ENCODE measurements at places on chromosomes 11 and 22.

DNA sequence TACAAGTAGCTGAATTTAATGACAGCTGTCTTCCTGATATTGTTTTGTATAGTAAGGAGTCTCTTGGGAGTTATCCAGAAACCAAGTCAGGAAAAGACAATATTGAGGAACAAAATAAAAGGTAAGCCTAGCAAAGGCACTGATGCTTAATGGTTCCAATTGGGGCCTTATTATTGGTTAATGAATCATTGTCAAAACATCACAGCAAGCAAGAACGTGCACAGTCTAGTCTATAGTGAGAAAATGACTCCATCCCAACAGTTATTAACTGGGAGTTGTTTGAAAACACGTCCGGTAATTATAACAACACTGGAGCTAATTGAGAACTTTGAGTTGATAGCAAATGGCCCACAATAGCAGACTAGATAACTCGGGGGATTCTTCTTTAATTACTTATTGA lies 17.7 kb downstream of the BSX start:
- DNase-seq = no peak

DNA sequence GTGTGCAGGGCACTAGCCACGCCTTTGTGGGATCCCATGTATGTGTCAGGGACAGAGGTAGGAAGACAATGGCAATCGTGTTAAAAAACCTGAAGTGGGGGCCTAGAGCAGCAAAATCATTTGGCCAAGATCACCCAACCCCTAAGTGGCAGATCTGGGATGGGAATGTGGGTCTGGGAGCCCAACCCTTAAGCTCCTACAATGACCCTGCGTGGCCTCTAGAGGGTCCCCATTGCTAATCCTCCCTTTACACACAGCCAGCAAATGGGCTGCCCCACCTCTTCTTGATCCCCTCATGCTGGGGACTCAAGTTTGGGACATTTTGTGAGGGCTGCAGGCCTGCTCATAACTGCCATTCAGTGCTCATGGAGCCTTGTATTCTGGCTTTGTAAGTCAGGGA lies 73.2 kb upstream of the SUSD2 start:
- no peak for DNase-seq

DNA sequence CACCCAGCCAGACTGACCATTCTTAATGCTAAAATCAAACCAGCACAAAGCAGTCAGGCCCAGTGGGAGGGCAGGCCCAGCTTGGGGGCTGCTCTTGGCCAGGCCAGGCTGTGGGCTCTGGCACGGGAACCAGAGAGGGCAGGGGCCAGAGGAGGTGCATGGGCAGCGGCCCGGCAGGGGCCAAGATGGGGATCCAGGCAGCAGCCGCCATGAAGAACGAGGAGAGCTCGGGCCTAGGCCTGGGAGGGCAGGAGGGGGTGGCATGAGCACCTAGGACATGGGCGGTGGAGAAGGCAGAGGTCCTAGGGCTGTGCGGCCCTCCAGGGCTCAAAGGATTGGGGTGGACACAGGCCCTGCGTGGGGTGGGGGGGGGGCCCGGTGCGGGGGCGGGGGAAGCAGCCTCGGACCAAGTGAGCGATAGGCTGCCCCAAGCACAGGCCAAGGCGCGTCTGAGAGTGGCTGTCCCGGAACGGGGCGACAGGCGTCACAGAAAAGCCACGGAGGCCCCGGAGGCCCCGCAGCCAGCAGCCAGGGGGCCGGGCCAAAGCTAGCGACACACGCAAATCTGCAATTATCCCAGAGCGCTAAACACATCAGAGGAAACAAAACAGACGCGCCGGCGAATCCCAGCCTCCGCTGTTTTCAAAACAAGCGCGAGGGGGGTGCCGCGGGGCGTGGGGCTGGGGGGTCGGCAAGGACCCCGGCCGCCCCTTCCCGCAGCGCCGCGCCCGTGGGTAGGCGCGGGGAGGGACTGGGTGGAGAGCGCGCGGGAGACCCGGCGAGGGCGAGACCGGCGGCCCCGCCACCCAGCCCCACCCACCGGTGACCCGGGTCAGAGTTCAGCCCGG lies 8.3 kb downstream of the PLXNB2 start:
- DNase-seq = peak; percentile 53

- DNase-seq = no peak
Observed at GRCh38 chr11:125166764-125167291, 2.3 kb downstream of the PKNOX2 start.

DNA sequence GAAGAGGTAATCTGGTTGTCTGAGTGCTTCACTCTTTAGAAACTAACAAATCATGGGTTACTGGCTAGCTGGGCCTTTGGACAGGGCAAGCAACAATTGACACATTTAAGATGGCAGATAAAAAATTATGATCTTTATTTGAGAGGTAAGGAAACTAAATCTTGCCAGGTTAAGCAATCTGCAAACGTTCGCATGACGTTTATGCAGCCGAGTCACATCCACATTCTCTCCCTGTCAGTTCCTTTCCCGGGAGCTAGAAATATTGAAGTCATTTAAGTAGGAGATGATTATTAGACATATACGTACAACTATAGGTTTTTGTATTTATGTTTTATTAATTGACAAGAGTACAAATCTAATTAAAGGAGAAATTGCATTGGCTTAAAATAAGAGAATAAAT lies 57.4 kb upstream of the RCN1 start:
- no peak for DNase-seq

DNA sequence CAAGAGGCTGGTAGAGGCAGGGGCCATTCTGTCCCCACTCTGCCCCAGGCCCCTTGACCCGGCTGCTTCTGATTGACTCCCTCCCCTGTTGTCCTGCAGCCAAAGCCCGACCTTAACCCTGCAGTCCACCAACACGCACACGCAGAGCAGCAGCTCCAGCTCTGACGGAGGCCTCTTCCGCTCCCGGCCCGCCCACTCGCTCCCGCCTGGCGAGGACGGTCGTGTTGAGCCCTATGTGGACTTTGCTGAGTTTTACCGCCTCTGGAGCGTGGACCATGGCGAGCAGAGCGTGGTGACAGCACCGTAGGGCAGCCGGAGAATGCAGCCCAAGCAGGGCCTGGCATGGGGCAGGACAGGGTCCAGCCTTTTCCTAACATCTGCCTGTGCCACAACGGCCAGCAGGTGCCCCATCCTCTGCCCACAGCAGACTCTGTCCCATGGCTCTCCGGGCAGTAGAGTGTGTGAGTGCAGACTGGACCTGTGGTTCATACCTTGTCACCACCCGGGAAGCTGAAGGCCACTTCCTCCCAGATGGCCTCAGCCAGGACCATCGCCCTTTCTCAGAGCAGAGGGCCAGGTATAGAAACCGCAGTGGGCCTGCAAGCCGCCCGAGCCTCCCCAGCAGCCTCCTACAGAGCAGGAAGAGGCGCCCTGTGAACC lies 26.8 kb upstream of the MGAT3 start:
- no peak for DNase-seq

DNA sequence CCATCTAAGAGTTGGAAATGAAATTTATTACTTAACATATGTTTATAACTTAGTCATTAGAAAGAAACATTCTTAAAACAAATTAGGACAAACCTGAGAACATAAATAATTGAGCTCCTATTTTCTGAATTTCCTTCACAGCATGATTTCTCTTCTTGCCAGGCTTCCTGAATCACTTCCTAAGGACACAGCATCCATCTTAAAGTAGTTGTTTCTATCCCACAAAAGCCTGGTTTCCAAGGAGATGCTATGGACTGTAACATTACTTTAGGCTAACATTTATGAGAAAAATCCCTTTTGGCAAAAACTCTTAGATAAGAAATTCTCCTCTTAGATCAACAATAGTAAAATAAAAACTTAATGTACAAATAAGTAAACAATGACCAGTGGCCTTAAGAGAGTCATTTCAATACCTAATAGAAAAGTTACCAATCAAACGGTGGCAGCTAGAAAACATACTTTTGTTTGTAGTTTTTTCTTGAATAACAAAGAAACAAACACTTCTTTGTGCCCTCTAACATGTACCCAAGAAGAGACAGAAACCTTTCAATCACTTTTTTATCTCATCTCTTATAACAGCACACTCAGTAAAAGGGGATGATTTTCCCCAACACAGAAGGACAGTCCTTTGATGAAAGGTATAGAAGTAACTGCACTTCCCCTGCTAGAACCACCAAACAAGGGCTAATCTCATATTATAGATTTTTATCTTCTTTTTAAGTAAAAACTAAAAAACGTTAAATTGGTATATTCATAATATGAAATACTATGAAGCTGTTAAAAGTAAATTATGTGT lies 74.5 kb downstream of the TTC28 start:
- DNase-seq = no peak

DNA sequence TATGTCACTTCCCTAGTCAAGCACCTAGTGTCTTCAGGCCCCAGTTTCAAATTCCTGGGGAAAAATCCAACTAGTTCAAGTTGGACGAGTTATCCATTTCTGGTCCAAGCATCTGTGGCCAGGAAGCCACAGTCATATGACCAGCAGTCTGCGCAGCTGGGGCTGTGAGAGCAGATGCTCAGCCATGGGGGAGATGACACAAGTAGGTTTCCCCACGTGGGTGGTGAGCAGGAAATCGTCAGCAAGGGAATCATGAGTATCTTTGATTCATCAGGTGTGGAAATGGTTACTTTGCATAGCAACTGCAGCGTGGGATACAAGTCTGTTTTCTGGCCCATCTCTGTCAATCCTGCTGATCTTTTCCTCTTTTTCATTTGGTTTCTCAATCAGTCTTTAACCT lies 185.3 kb downstream of the C11orf91 start:
- no peak for DNase-seq

DNA sequence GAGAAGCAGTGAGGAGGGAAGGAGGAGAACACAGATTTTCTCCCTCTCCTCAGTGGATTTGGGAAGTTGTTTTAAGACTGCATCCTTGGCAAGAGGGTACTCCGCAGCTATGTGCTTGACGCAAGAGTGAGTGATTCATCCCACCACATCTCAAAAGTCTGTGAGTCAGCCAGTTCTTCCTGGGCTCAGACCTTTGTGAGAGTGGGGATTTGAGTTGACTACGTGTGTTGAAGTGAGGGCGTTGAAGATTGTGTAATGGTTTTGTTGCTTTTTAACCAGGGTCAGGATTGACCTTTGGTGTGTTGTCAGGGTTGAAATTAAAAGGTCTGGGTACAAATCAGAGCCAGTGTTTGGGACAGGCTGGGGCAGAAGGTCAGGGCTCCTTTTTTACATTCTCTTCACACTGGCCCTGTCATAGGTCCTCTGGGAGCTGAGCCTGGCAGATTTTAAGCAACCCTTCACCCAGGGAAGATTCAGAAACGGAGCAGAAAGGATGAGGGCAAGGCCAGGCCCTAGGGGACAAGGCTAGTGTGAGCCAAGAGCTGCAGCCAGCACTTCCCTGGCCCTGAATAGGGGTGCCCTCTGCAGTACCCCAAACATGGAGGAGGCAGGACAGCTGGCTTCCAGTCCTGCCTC lies 4.2 kb upstream of the C11orf86 start:
- peak; percentile 82 for DNase-seq

DNA sequence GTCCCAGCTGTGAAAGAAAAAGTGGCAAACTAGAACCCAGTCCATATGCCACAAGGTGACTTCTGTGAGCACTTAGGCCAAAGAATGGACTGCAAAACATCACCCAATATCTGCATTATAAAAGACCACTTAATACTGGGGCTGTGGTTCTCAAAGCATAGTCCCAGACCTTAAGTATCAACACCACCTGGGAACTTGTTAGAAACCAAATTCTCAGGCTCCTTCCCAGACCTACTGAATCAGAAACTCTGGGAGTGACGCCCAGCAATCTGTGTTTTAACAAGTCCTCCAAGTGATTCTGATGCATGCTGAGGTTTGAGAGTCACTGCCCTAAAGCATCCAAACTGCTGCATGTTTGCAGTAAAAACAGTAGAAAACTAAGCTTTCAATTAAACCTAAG lies 81.3 kb downstream of the SERGEF start:
- DNase-seq = no peak

- no peak for DNase-seq
Observed at GRCh38 chr22:36395055-36395849, 7.5 kb upstream of the MYH9 start.

- DNase-seq = no peak
Observed at GRCh38 chr11:28730336-28730735, 622.1 kb downstream of the METTL15 start.

- DNase-seq = peak; percentile 71
Observed at GRCh38 chr22:42437488-42438292, 5.5 kb upstream of the NFAM1 start.

GRCh38 chr11:22734628-22735345 lies 68.4 kb downstream of the GAS2 start:
- DNase-seq = no peak

DNA sequence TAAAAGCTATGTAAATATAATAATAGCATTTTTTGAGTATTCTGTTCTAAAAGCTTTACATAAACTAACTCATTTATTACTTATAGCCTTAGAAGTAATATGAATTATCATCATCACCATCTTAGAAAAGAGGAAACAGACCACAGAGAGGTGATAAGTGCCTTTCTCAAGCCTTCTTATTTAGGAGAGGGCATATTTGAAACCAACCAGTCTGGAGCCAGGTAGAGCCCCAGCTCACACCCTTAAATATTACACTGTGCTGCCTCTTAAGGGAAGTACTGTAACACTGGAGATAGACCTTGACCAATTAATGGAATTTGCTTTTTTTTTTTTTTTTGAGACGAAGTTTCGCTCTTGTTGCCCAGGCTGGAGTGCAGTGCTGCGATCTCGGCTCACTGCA lies 2.3 kb downstream of the BCO2 start:
- DNase-seq = no peak

GRCh38 chr11:61972672-61973475 lies 5.4 kb upstream of the FTH1 start:
- peak; percentile 87 for DNase-seq

DNA sequence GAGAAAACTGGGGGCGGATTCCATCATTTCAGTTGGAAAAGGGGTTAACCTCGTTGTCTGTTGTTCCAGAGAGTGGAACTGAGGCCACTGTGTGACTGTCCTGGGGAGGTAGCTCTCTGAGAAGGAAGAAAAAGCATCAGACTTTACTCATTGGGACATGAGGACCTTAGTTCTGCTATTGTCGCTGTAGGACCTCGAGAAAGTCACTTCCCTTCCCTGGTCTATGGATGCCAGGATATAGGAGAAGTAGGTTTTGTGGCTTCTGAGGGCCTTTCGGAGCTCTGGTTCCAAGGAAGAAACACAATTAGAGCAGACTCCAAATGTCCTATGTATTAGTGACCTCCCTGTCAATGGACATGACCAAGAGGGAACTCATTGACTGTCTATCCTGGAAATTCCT lies 6.2 kb downstream of the MYO18B start:
- DNase-seq = no peak

DNA sequence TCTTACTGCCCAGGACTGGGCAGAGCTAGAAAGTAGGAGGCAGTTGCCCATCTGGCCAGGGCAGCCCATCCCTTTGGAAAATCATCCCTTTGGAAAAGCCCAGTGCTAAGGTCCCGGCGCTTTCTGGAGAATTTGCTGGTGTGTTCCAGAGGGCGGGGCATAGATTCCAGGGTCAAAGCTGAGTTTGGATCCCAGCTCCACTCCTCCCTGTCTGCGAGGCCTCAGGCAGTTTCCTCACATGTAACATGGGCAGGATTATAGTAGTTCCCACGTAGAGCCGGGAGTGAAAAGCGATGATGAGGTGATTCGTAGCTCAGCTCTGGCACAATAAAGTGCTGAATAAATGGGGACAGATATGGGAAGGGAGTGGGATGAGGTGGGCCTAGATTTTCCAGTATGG lies 31.4 kb upstream of the LRRC10B start:
- no peak for DNase-seq
